ENCODE measurements at places on chromosomes 3 and 15.

GRCh38 chr3:111351334-111351733 is 190.7 kb upstream of the CD96 start:
- no peak for DNase-seq

GRCh38 chr15:62103431-62103830 is 36.7 kb downstream of the C2CD4A start:
- DNase-seq, result no peak

- DNase-seq, result no peak
Observed at GRCh38 chr3:178137831-178138230, 398.4 kb upstream of the KCNMB2 start.

DNA sequence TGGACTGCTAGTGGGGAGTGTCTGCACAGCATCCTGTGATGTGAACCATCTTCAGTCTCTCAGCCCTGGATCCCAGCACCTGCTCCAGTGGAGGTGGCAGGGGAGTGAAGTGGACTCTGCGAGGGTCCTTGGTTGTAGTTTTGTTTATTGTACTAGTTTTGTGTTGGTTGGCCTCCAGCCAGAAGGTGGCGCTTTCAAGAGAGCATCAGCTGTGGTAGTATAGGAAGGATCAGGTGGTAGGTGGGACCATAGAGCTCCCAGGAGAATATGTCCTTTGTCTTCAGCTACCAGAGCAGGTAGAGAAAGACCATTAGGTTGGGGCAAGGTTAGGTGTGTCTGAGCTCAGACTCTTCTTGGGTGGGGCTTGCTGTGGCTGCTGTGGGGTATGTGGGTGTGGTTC is 20.9 kb downstream of the NEK11 start:
- no peak for DNase-seq

GRCh38 chr15:89083246-89083645 is 5.0 kb upstream of the ABHD2 start:
- DNase-seq, result no peak

DNA sequence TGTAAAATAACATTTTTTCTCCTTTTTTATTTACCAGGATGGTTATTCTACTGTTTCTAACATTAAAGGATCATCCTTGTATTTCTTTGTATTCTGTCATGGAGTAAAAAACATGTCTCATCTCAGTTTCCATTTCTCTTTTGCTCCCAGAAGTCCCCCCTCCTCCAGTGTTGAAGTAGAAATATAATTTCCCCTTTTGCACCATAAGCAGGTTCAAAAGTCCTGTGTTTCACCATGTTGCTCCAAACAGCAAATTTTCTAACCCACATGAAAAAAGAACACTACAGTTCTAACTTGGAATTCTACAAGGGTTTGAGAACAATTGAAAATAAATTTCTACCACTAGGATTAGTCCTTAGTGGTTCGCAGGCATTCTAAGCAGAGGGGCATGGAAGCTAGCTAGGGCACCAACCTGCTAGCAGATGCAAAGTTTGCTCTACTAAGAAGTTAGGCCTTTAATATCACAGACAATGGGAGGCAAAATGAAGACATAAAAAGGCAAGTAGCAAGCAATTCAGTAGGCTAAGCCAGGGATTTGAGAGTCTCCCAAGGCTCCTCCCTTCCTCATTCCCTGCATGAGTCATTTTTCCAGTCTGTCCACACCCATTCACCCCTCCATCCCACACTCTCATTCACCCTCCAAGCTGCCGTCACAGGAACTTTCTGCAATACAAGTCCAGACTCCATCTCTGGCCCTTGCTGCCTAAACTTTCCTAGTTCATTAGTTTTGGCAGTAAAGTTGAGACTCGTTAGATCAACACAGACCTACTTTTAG is 2.3 kb upstream of the MBNL1 start:
- no peak for DNase-seq

DNA sequence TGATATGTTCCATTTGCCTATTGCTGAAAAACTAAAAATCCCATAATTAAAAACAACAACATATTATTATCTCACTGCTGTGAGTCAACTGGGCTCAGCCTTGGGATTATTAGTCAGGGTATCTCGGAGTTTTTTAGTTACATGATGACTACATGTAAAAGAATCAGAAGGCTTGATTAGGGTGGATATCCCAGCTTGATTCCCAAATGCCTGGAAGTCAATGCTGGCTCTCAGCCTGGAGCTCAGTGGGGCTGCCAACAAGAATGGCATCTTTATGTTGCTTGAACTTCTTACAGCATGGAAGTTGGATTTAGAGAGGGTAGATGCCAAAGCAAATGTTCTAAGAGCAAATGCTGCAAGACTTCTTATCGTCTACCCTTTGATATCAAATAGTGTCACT is 278.5 kb downstream of the PLOD2 start:
- no peak for DNase-seq

- no peak for DNase-seq
Observed at GRCh38 chr3:61524933-61525332, 36.4 kb upstream of the PTPRG start.

- no peak for DNase-seq
Observed at GRCh38 chr3:138898708-138899107, 48.2 kb downstream of the FOXL2 start.

DNA sequence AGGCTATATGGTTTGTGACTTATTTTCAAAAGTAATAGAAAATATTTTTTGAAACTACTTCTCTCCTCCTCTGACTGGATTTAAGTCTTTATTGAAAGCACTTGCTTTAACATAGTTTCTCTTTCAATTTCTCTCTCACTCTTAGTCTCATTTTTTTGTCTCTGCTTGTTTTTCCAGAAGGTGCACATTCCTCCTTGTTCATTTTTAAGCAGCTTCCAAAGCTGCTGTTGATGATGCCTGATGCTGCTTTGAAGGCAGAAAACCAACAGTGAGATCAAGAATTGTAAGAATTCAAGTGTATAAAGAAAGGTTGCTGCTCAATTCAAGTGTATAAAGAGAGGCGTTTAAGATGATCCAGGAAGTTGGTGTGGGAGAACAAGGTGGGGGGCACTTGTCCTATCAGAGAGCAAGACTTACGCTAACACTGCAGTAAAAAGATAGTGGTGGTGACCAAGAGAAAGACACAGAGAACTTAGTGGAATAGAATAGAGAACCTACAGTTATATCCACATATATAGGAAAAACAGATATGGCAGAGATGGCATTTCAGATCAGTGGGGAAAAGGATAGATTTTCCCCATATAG is 12.1 kb downstream of the NR2C2 start:
- DNase-seq, result no peak

DNA sequence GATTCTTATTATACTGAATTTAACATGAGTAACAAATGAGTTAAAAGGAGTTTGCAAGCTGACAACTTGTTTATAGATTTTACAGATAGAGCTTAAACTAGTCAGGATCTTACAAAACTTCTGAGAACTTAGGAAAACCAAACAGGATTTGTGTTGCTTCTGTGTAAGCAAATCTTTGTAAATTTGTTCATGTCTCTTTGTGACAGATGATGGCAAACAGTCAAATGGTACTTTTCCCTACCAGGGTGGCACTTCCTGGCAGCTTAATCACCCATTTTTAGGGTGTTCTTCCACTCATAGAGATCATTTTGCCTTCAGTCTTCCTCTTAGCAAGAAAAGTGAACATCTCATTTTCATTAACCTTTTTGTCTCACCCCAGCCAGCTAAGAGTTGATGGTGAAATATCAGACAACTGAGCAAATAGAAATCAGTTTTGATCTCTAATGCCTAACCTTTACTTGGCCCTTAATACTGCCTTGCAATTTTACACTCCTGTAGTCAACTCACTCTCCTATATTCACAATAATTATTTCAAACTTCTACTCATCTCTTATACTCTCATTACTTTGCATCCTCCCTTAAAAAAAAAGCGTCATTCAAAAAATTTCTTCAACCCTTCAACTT is 23.7 kb upstream of the NECTIN3 start:
- DNase-seq, result no peak

DNA sequence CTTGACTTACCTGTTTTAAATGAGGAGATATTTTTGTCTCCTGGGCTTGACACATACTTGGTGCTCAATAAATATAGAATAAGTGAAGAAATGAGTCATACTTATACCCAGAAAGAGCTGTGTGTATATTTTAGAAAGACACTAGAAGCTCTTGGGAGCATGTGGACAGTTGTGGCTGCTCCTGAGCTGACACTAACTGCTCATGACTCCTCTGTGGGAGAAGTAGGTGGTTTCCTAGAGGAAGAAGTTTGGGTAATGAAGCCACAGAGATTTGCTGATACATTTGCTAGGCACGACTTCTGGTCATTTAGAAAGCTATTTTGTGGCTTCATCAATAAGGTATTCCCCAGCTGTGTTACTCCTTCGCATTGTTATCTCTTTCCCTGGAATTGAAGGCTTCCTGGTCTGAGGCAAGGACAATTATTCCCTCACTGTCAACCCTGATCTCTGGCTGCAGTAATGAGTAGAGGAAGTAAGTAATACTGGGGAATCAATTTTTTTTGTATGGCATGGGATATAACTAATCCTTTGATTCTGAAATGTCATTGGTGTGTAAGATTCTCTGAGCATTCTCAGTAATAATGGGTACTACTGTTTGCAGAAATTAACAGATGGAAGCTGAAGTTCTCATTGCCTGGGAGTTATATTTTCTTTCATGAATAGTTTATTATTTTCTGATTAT is 79.6 kb upstream of the DCBLD2 start:
- no peak for DNase-seq

DNA sequence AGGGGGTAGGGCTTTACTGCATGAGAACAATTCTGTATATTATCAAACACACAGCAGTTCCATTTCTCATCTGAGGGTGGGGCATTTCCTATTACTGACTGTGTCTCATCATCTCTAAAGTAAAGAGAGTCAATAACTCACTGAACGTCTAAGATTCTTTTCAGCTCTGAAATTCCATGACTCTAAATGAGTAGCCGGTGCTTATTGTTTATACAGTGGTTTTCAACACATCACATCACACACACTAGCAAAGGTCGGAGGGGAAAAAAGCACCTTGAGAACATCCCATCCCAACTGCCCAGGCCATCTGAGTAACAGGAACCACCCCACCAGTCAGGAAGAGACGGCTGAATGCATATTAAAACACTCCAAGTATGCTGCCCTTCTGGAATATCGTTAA is 196.0 kb downstream of the SUCLG2 start:
- no peak for DNase-seq

GRCh38 chr3:3902161-3902560 is 102.9 kb downstream of the LRRN1 start:
- DNase-seq, result no peak

DNA sequence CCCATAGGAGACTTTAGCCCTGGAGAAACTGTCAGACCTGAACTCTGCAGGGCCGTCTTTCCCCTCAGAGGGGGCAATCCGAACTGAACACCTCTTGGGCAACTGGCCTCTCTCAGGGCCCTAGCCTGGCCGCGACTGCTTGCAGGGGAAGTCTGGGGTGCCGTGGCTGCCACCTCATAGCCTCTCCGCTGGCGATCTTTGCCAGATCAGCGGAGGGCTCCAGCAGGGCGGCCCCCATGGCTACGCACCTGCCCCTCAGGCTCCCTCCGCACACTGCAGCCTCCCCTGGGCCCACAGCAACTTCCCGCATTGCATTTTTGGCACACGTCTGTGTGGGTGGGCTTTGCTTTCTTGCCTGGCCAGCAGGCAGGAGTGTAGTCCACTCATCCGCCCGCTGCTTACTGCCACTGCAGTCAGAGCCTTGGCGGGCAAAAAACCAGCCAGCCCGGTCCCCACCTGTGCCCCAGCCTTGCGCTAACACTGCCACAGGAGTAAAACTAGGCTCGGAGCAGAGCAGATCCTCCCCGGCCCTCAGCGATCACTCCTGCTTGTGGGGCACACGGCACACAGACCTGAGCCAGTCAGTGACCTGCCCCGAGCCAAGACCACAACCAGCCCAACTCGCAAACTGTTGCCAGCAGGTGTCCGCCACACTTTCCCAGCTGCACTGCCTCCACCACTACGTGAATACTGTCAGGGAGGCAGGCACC is 266.8 kb upstream of the CBLB start:
- no peak for DNase-seq

GRCh38 chr3:154668835-154669234 is 238.8 kb upstream of the GPR149 start:
- no peak for DNase-seq

DNA sequence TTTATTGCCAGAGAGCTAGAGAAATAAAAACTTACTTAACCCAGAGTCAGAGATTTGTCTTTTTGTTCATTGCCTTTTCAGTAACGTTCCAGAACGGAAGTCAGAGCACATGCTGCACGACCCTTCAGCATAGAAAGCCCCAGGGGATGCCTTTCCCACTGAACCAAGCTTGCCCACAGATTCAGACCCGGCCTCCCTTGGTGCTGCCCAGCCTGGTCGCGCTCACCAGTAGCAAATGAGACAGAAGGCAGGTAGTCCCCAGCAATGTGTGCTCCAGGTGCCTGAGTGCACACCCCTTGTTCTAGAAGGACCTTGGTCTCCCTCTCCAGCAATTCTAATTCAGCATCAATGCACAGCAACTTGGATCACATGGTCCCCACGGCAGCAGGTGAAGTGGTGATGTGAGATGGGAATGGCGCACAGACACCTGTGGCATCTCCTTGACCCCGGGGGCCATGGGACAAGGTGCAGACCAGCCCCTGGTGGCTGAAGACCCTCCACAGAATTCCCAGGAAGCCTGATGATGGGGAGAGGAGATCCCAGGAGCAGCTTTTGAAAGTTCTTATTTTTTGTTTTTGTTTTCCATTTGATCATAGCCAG is 91.8 kb upstream of the IQSEC1 start:
- no peak for DNase-seq

DNA sequence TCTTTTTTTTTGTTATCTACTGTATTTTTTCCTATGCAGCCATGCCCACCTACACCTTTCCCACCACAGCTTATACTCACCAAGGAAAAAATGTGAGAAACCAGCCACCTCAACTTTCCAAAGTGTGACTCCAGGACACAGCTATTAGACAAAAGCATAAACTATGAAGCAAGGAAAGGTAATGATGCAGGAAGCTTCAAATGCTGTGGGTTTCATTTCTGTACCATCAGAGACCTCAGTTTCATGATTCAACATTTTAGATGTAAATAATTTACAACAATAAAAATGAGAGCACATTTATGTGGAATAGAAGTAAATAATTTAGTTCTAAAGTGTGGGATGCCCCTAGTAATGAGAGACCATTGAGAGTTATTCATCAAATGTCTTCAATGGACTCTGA is 115.1 kb downstream of the CDIN1 start:
- no peak for DNase-seq

DNA sequence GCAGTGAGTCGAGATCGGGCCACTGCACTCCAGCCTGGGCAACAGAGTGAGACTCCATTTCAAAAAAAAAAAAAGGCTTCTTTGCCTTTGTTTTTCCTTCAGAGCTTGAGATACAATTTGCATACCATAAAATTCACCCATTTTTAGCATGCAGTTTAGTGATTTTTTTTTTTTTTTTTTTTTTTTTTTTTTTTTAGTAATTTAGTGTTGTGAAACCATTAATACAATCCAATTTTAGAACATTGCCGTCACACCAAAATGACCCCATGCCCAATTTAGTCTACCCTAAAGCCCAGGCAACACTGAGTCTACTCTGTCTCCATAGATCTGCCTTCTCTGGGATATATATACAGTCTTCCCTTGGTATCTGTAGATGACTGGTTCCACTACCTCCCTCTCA is 61.1 kb downstream of the USP50 start:
- DNase-seq, result no peak

DNA sequence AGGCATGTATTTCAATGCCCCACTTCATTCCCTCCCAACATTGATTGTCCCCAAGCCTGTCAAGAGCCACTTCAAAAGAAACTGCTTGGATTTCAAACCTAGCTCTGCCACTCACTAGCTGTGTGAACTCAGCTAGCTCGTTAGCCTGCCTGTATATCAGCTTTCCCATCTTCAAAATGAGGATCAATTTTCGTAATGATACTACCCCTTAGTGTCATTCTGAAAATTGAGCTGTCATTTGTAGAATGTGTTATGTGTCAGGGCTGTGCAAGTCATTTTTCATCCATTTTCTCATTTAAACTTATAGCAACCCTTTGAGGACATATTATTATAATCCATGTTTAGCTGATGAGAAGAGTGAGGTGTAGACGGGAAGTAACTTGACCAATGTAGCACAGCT is 88.6 kb downstream of the TRIM42 start:
- DNase-seq, result no peak
